ENCODE measurements at places on chromosomes 16 and 17.
A peak's percentile ranks its signal among the peaks of the same experiment; 100 is the strongest.

- DNase-seq = peak; percentile 88
These were observed 11.2 kb downstream of the ENPP7 start for GRCh38 chr17:79741751-79742588.

- no peak for DNase-seq
These were observed 24.1 kb downstream of the ALOX15B start for GRCh38 chr17:8062807-8063483.

DNA sequence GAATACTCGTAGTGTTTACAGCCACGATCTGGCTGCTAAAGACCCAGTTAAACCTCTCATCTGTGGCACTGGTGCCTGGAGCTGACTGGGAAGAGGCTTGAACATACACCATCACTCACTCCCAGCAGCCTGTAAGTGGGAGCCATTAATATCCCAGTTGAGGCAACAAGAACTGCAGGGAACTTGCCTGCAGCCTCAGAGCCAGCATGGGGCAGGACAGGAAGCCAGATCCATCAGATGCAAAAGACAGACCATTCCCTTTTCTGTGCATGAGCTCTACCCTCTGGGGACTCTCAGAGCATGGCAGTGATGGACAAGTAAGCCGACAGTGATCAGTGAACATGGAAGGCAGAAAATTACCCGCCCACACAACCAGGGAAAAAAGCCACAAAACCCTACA is 91.8 kb downstream of the TMEM132E start:
- no peak for DNase-seq

- DNase-seq = no peak
These were observed 27.7 kb downstream of the USP7 start for GRCh38 chr16:8935989-8936388.

GRCh38 chr17:7217113-7217987 is 2.3 kb downstream of the DLG4 start:
- DNase-seq = peak; percentile 87

GRCh38 chr16:12086822-12087221 is 110.3 kb downstream of the SNX29 start:
- DNase-seq = no peak

- no peak for DNase-seq
These were observed 61.5 kb downstream of the PRMT7 start for GRCh38 chr16:68372381-68372720.

- DNase-seq = no peak
These were observed 4.4 kb downstream of the SNAI3 start for GRCh38 chr16:88681709-88682451.

GRCh38 chr16:88939972-88940861 is 36.8 kb downstream of the CBFA2T3 start:
- DNase-seq = peak; percentile 65

GRCh38 chr16:68362262-68362913 is 51.6 kb downstream of the PRMT7 start:
- DNase-seq = no peak

DNA sequence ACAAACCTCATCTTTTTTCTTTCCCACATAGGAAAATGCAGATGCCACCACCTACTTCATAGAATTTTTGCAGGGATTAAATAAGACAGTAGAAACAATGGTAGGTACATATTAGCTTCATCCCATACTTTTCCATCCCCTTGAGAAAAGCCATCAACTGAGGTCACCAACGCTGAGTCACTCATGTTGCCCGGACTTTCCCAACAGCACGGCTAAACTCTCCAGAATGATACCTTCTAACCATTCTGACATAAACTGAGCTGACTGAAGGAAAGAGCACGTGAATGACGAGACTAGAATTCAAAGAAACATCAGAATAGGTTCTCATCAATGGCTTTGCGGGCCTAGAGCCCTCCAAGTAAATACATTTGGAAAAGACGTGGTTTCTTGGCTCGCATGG is 146.0 kb upstream of the RCVRN start:
- DNase-seq = no peak

DNA sequence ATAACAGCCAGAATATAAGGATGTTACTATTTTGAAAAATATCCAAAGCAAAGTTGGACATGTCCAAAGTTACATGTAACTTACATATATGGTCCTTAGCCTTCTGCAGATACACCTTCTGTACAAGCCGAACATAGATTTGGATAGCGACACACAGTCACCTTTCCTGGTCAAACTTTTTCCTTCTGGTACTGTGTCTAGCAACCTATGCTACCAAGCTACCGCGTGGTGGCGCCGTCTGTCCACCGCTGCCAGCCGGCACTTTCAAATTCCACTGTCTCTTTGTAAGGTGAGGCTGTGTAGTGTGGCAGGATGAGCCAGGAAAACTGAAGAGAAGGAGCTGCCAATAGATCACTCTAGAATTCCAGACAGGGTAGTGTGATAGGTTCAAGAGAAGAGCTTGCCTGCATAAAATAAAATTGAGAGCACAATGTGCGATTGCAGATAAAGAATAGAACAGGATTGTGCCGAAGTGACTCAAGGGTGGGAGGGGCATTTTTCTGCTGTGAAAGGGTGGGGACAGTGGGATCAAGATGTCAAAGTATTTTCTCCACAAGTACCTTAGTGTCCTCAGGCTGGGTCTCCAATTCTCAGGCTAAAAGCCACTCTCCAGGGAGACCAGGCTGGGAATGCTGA is 366.9 kb downstream of the SLC39A11 start:
- DNase-seq = peak; percentile 64

DNA sequence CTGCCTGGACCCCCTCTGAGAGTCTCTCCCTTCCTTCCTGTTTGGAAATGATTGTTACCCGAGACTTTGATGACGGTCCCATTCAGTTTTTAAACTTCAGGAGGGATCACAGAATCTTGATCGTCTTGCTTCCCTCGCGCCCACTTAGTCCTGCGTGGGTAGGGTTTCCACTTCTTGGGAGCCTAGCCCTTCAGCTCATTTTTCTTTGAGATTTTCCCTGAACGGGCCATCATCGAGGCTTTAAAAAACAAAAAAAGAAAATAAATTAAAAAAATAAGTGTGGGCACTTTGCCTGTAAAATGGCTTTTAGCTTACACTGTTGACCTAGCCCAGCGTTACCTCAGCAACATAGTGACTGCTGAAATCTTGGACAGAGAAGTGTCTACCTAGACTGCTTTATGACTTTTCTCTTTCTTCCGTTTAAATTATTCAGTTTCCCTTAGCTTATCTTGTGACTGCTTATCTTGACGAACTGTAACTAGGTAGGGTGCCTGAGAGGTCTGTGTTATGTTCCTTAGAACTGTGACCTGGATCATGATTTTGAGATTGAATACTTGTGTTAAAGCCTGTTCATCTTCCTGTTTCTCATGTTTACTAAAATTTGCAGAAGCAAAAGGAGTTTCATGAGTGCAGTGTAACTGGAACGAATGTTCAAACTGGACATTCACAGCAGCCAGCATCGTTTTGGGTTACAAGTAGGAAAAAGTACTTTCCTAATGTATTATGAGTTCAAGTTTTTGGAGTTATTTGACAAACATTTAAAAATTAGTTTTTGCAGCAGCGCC is 874 bp downstream of the WWP2 start:
- no peak for DNase-seq

GRCh38 chr16:29736764-29737163 is 9.0 kb downstream of the C16orf54 start:
- no peak for DNase-seq

DNA sequence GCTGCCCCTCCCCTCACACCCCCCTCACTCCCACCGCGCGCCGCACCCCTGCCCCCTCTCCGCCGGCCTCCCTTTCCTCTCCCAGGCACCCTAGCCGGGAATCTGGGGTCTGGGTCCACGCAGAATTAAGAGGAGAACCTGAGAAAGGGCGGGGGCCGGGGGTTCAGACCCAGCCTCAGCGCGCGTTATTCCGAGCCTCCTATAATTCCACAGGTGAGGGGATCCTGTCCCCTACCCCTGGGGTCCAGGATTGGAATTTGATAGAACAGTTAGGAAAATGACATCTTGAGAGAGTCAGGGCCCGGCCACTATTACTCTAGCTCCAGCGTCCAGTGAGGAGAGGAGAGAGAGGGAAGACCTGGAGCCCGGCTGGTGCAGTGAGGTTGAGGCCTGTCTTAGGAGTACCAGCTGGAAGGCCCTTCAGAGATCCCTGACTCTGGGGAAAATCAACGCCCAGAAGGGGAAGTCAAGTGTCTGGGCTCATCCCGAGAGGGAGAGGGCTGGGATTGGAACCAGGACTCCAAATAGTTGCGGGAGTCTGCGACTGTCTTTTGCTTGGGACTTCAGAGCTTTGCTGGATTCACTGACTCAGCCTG is 17.3 kb downstream of the GRB7 start:
- no peak for DNase-seq

DNA sequence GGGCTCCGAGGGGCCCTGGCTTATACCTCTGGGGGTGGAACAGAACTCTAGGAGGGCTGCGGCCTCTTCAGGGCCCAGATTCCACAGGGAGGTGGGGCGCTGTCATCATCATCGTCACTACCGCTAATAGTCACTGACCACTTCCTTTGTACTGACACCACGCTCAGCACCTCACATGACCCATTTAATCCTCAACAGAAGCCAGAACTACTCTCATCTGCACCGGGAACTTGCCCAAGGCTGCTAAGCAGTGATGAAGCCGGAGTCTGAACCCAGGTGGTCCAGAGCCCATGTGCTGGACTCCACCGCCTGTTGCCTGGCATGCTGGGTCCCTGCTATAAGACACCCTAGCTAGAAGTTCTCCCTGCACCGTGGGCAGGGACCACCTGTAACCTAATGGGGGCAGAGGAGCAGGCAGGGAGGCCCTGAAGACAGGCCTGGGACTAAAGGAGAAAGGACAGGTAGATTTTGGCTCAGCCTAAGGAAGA is 12.0 kb downstream of the UNC13D start:
- DNase-seq = no peak

DNA sequence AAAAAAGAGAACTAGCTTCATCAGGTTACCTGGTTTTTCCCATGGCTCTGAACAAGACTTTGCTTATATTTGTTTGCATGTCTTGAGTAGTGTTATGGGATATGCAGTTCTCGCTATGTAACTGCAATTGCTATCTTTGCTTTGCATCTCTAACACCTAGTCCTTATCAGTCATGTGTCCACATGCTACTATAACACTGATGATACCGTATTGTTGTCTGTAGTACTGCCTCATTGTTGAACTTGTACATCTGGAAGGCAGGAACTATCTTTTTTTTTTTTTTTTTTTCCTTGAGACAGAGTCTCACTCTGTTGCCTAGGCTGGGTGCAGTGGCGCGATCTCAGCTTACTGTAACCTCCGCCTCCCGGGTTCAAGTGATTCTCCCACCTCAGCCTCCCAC is 2.5 kb downstream of the PSME3 start:
- DNase-seq = no peak

DNA sequence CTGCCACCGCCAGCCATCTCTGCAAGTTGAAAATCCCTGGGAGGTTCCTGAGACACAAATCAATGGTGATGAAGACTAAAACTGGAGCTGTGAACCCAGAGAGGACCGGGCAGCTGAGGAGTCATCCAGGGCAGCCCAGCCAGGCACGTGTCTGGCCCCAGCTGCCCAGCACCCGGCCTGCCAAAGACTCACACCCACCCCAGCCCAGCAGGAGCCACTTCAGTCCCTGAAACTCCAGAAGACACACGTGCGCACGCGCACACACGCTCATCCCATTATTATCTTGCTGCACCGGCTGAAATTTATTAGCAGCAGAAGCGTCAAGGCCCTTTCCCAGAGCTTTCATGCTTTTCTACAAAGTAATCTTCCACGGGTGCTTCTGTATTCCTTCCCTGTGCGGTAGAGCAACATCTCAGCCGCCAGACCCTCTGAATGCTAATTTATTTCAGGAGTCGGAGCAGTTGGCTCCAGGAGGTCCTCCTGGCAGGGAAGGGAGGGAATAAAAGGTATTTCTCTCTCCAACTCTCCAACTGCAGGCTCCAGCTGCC is 59.8 kb upstream of the RBFOX3 start:
- no peak for DNase-seq

- no peak for DNase-seq
These were observed 895 bp downstream of the SEPTIN1 start for GRCh38 chr16:30381291-30382041.

- DNase-seq = no peak
These were observed 10.9 kb upstream of the MMD start for GRCh38 chr17:55432358-55433028.

DNA sequence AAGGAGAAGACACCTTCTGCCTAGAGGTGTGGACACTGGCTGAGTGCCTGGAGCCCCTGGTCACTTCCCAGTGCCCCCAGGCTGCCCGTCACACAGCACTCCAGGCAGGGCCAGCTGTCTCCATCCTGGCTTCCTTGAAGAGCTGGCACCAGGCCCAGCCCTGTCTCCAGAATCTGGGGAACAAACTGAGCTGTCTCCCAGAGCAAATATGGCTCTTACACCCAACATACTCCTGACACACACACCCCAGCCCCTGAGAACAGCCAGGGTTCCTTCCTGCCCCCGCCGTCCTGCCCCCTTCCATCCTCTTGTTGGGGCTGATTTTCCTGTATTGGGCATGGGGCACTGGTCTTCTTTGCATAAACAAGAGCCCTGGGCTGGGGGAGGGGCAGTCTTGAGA is 9.1 kb downstream of the NHERF1 start:
- no peak for DNase-seq

GRCh38 chr16:11163761-11164261 is 92.2 kb downstream of the SOCS1 start:
- DNase-seq = no peak

DNA sequence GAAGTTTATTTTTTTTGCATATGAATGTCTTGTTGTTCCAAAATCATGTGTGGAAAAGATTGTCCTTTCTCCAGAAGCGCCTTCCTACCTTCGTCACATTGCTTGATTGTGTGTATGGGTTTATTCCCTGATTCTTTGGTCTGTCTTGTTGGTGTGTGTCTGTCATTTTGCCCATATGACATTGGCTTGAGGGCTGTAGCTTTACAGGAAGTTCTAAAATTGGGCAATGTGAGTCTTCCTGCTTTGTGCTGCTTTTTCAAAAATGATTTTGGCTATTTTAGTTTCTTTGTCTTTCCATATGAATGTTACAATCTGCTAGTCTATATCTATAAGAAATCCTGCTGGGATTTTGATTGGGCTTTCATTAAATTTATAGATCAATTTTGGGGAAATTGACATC is 217.2 kb downstream of the SNX29 start:
- no peak for DNase-seq

GRCh38 chr17:40607641-40608040 is 40.0 kb downstream of the SMARCE1 start:
- no peak for DNase-seq

DNA sequence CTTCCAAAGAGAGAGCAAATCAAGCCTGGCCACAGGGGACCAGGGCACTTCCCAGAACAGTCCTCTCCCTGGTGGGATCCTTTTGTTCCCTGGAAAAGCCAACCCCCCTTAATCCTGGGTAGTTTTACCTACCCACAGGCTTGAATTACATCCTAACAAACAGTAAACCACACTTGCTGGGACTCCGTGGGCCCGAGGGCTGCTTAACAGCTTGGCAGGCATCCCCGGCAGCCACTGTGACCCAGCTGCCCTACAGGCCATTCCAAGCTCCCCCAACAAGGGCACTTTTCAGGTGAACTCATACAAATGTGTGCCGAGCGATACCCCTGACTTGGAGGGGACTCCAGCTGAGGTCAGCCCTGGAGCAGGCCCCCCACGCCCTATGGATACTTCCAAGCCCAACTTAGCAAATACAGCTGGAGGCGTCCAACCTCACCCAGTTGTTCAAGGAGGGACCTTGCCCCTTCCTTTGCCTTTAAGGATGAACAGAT is 26.4 kb downstream of the ADCY9 start:
- DNase-seq = no peak

- DNase-seq = no peak
These were observed 38.5 kb downstream of the TMEM235 start for GRCh38 chr17:78269955-78270381.

Measured in right forelimb (tissue), 1 donor.